ENCODE measurements at places on chromosomes 11 and 22. TPM values are rescaled to one million over a fixed set of nuclear protein-coding genes. Genes with fewer than 3 reads are reported as not detected.

- no peak for DNase-seq
These were observed 7.8 kb upstream of the DNHD1 start for GRCh38 chr11:6489306-6489705.

DNA sequence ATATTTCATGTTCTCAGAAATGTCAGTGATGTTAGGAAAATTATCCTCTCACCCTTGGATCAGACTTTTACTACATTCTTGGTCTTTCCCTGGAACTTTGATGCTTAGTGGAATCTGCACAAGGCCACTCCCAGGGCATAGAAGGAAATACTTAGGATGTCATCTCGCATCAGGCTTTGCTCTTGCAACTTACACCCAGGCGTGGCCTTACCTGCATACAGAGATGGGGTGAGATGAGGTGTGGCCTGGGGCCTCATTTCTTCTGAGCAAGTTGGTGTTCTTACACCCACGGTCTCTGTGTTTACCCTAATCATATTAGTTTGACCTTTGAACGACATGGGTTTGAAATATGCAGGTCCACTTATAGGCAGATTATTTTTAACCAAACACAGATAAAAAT, 19.0 kb upstream of the OR52K2 start:
- no peak for DNase-seq

DNA sequence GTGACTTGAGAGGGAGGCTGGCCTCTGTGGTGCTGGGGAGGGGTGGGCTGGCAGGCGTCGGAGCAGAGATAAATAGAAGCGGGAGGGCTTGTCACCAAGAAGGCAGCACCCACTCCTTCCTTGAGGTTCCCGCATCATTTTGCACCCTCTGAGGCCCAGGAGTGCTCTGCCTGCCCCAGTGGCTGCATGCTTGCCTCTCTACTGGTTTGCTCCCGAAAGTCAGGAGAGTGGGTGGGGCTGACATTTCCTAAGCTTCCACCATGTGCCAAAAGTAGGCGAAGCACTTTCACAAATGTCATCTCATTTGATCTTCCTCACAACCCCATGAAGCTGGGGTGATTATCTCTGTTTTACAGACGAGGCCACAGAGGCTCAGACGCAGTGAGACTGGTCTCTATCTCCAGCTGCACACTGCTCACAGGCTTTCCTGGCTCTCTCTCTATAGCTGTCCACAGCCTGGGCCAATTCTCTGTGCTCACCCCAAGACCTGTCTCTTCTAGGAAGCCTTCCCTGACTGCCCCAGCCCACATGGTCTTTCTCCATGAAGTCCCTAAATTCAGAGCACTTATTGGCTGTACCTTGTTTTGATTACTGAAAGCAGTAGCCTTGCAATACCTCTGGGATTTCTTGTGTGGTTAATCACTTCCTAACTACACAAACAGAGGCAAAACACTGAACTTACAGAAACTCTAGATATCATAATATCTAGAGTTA, 2.6 kb upstream of the UCP3 start:
- DNase-seq, result no peak

SCO2 gene
- polyA plus RNA-seq, result 5.8 TPM

DNA sequence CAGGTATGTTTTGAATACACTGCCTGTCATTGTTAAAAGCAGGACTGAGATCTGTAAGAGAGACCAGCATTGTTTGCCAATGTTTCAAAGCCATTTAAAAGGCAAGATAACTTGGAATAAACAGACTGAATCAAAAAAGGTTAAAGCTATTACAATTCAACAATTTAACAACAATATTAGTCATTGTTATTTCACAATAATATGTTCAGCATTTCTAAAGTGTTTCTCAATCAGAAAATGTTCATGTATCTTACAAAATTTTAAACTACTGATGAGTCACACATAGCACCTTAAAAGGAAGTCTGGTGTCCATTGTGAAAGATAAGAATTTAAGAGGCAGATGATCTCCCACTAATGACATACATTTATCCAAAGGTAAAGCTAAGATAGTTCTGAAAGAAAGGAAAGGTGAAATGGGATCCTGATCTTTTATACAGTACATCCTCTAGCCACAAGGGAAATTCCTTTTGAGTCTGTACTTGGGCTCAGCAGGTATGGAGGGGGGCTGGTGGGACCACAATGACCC, 79.7 kb downstream of the MAML2 start:
- no peak for DNase-seq

DNA sequence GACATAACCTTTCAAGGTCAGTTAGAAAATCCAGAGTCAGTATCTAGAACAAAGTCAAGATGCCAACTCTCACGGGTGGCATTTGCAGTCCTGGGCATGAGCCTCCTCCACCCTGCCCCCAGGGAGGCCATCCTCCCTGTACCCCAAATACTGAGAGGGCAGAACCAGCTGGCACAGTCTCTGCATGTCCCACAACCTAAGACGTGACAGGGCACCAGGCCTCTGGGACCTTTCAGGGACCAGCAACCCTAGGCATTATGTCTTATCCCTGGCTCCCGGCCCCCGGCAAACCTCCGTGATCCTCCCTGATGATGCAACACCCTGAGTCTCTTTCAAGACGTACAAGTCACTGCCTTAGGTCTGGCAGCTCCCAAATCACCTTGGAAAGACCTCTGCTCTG, 2.0 kb downstream of the MB start:
- DNase-seq, result no peak

AMPD3 gene
- polyA plus RNA-seq, result 5.4 TPM

- DNase-seq, result no peak
These were observed 84.7 kb downstream of the MSANTD4 start for GRCh38 chr11:105937331-105937730.

GRAP2 gene
- 1.2 TPM for polyA plus RNA-seq

DNA sequence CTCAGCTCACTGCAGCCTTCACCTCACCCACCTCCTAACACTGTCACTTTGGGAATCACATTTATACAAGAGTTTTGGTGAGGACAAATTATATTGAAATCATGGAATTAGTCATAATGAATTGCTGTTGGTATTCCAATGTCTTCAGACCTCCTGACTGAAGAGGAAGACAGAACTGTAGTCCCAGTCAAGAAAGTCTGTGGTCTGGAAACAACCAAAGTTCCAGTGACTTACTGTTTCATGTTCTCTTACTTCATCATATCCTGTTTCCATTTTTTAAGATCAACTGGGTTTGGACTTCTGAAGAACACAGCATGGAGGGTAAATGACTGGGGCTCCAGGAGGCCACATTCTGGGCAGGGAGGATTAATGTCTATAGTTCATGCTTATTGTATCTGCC, 43.0 kb upstream of the HIPK3 start:
- no peak for DNase-seq

- peak; percentile 41 for DNase-seq
These were observed 428 bp downstream of the CDKN1C start for GRCh38 chr11:2885017-2885677.

GRCh38 chr11:31818425-31818755, 7.3 kb upstream of the PAX6 start:
- no peak for DNase-seq

GRCh38 chr11:34161812-34162492, 56.5 kb downstream of the NAT10 start:
- DNase-seq, result no peak

GRCh38 chr22:20805972-20806471, 32.1 kb downstream of the SERPIND1 start:
- no peak for DNase-seq

GRCh38 chr22:37259540-37260029, 15.5 kb upstream of the RAC2 start:
- DNase-seq, result no peak
